ENCODE measurements at places on chromosomes 16 and 17.

GRCh38 chr16:68607443-68607842 is 37.7 kb upstream of the CDH3 start:
- DNase-seq: no peak

- no peak for DNase-seq
Observed at GRCh38 chr17:33972763-33973162, 282.3 kb upstream of the CCL2 start.

DNA sequence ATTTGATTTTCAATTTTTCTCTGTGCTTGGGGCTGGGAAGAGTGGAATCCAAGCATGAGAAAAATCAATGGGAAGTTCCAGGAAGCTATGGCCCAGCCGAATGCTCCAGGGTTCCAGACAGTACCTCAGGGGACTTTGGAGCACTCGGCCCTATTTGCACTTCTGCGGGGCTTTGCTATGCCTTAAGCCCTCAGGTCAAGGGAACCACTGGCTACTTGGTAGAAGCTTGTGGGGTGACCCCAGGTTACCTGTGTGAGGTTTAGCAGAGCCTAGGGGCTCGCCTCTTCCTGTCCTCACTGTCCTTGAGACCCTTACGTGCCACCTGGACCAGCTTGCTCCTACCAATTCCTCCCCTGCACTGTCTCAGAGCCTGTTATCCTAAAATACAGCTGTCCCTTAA is 121.3 kb downstream of the MGAT5B start:
- DNase-seq: no peak

DNA sequence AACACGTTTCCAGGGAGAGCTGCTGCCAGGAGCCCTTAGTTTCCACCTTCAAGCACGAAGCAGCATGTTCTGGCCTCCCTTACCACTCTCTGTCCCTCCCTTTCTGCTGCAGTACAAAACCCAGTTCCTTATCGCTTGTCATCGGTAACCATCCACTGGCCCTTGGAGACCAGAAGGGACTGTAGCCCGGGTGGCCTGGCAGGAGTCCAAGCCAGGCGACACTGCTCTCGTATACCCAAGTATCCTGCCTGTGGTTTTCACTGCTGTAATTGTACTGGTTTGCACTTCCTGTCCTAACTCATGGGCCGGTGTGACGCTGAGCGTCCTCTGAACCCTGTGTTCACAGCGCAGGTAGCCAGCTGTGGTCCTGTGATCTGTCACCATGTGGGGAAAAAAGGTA is 81.1 kb downstream of the MAF start:
- no peak for DNase-seq

DNA sequence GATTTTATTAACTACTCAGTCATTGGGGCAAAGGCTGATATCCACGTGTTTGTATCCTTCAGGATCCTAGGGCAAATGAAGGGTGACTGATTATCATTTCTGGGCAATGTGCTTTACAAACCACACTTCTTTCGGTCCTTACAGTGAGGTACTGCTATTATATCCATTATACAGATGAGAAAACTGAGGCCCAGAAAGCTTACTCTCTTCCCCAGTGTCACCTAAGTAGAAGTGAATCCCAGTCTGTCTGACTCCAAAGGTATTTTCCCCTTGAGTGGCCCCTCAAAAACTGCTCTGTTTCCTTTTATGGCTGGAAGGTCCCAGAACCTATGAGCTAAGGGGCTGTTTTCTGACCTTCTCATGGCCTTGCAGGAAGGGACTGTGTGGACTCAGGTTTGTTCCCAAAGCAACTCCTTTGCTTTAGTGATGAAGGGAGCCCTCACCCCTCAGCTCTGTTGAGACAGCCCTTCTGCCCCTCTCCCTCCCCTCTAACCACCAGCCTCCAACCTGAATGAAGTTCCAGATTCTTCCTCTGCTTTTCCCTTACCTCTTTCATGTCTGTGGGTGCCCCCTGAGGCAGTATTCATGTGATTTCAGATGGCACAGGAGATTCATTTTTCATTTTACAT is 27.4 kb upstream of the ADGRG1 start:
- DNase-seq: no peak

DNA sequence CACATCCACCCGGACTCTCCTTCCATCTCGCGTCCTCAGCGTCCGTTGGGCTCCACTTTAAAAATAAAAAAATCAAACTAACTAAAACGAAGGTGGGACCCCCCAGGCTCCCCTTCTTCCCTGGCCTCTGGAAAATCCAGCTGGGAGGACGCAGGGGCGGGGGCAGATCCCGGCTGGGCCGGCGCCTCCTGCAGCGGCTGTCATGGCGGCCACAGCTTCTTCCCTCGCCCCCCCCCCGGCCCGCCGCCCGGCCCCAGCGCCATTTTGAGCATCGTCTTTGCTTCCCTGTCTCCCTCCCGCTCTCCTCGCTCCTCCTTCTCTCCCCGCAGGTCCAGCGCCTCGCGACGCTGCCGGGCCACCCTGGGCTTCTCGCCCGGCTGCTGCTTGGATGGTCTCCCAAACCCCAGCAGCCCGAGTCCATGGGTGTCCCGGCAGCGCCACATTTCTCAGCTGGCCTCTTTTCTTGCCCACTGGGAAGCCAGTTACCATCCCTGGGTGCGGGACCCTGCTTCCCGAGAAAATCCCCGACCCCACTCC is 3.3 kb downstream of the HOXB2 start:
- no peak for DNase-seq

DNA sequence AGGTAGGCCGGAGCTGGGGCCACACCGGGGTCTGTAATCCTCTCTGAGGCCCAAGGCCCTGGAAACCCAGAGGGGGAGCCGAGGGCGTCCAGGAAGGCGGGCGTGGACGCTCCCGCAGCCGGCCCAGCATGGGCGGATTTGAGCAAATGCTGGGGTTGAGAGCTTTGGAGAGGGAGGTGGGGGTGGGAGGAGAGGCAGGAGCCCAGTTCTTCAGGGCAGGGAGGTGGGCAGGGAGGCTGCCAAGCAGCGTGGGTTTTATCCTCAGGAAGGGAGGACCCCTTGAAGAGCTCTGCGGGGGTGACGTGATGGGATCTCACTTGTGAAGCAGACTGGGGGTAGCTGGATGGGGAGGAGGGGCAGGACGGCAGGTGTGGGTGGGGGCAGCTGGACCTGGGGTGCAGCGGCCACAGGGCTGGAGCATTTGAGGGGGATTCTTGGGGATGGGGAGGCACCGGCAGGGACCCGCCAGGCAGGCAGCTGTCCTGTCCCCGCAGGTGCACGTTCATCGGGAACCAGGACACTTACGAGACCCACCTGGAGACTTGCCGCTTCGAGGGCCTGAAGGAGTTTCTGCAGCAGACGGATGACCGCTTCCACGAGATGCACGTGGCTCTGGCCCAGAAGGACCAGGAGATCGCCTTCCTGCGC is 17.2 kb downstream of the TRAF7 start:
- no peak for DNase-seq

DNA sequence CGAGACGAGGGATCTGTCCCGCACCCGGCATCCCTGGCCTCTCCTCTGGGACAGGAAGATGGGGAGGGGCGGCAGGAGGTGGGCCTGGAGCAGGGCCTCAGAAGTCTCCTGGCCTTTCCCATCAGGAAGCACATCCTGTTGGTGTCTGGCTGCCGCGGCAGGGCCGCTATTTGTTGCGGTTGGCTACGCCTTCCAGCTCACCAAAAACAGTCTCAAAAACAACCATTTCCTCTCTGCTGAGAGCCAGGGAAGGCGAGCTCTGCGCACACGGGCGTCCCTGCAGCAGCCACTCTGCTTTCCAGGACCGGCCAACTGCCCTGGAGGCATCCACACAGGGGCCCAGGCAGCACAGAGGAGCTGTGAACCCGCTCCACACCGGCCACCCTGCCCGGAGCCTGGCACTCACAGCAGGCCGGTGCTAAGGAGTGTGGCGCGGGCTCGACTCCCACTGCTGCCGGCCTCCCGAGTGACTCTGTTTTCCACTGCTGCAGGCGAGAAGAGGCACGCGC is at the start of gene TMEM204:
Gene TMEM204 (plus strand): TSS at position 224 of the 509 bp plus-strand sequence. CDS start 610 bp downstream, outside the sequence.
- no peak for DNase-seq

DNA sequence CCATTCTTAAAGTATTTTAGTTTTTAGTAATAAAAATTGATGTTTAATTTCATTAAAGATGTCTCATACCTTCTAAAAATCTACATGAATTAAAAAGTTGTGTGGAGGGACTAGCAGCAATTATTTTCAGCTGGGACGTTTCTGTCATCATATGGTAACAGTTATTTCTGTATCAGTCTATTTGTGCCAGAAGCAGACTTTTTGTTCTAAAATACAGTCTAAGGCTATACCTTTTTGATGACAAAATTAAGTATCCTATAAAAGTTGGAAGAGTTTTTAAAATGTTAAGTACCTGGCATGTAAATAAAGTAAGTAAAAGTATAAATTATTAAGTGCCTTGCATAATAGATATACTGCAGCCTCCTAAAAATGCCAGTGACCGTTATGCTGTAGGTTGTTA is 5.9 kb downstream of the TAOK1 start:
- DNase-seq: no peak

- no peak for DNase-seq
Observed at GRCh38 chr17:76451506-76451905, 1.4 kb downstream of the UBE2O start.

GRCh38 chr16:67770346-67770991 is 35.9 kb downstream of the RANBP10 start:
- no peak for DNase-seq

Data from amygdala (tissue), 56 donors.